Activated T-helper 17 cell treated with anti-CD3 and anti-CD28 coated beads, Interleukin-2, amount 50 U/mL, for 72 hours (primary cell): ENCODE measurements at places on chromosomes 5 and 9.

DNA sequence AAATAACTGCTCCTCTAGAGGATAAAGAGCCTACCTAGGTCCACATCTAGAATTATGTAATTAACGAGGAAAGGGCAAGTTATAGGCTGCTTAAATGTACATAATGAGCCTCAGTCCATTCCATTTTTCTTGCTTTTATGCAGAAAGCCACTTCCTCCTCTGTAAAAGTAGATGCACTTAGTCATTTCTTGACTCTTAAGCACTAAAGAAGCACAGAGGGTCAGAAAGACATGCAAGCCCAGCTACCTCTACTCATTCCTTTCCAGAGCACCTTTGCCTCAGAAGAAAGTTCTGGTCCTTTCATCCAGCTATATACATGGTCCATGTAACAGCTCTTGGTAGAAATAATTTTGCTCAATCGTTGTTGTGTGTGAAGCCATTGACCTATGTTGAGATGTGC, 308.0 kb upstream of the NREP start:
- ATAC-seq, result no peak

GRCh38 chr5:179307931-179308471, 37.3 kb downstream of the ADAMTS2 start:
- no peak for ATAC-seq

DNA sequence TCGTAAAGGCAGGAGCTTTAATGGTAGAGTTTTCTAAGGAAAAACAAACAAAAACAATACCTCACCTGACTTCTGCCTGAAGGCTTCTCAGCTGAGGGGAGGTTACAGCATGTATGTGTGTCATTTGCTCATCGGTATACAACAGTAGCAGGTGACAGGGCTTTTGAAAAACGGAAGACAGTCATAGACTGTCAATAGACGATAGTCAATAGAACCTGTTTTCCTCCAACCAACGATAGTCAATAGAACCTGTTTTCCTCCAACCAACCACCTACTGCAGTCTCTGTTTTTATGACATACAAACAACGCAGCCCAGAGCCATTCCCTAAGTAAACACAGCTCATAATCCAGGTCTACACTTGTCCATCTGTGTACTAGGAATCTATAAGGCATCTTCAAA, 74.6 kb downstream of the RETREG1 start:
- no peak for ATAC-seq

GRCh38 chr9:112050544-112051475, 124.3 kb downstream of the SUSD1 start:
- ATAC-seq, result no peak

DNA sequence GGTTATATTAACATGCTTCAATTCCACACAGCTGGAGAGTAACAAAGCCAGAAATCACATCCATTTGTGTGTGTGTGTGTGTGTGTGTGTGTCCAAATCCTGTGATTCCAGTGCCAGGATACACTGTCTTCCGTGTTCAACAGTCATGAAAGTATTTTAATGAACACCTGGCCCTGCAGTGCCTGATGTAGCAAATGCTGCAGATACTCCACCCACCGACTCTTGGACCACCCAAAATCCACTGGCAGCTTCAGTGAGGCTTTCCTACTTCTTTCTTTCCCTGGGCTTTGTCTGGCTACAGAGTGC, 13.1 kb upstream of the INSYN2B start:
- no peak for ATAC-seq

DNA sequence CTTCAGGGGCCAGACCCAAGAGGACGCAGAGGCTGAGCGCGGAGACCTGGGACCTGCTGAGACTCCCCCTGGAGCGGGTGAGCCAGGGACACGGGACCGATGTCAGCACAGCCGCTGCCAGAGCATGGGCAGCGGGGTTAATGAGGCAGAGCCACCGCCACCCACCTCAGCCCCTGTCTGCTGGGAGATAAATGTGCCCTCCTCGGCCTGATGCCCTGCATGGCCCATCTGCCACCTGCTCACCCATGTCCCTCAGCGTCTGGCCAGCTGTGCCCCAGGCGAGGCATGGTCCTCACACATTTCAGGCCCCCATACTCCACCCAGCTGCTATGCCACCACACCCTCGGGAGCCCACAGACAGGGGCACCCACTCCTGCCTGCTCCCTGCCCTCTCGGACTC, 14.9 kb downstream of the DNLZ start:
- ATAC-seq, result no peak

DNA sequence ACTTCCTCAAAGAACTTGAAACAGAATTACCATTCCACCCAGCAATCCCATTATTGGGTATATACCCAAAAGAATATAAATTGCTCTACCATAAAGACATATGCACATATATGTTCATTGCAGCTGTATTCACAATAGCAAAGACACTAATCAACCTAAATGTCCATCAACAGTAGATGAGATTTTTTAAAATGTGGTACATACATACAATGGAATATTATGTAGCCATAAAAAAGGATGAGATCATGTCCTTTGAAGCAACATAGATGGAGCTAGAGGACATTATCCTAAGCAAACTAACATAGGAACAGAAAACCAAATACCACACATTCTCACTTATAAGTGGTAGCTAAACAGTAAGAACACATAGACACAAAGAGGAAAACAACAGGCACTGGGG, 28.1 kb upstream of the ZNF462 start:
- ATAC-seq, result no peak

GRCh38 chr9:2414465-2414864, 207.1 kb upstream of the VLDLR start:
- ATAC-seq, result no peak

DNA sequence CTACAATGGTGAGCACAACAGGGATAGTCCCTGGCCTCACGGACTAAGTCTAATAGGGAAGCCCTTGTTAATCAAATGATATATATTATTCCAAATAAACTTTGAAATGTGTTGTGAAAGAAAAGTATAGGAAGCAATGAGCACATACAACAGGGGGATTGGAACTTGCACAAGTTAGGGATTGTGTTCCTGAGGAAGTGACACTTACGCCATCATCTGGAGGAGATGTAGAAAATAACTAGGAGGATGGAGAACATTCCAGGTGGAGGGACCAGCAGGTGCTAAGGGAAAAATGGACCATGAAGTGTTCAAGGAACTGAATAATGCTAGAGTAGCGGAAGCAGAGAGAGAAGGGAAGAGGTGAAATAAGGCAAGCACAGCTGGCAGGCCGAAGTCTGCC, 18.8 kb upstream of the RPS23 start:
- no peak for ATAC-seq

DNA sequence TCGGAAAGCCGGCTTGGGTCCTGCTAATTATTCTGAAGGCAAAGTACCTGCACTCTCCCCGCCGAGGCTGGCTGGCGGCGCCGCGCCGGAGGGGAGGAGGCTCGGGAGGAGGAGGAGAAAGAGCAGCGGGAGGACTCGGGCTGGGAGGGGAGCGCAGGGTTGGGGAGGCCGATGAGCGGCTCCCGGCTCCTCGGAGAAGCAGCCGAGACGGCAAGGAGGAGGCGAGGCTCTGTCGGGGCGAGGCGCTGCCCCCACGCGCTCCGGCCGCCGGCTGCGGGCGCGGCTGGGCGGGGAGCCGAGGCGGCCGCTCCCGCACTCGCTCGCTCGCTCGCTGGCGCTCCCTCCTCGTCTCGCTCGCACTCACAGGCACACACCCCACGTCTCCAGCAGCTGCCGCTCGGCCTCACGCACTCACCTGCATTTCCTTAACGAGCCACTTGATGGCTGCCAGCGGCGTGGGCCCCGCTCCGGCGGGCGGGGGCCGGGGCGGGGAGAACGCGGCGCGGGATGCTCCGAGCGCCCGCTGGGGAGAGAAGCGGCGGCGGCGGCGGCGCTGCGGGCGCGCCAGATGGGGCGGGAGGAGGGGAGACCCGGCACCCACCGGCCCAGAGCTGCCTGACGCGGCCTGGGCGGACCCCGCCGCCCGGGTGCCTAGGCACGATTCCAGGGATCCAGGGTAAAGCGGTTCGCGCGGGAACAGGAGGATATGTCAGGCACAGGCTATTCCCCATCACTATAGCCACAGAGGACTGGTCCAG, at the start of gene PTPRD:
Gene PTPRD (minus strand): TSS at position 362 of the 758 bp plus-strand sequence.
- no peak for ATAC-seq

DNA sequence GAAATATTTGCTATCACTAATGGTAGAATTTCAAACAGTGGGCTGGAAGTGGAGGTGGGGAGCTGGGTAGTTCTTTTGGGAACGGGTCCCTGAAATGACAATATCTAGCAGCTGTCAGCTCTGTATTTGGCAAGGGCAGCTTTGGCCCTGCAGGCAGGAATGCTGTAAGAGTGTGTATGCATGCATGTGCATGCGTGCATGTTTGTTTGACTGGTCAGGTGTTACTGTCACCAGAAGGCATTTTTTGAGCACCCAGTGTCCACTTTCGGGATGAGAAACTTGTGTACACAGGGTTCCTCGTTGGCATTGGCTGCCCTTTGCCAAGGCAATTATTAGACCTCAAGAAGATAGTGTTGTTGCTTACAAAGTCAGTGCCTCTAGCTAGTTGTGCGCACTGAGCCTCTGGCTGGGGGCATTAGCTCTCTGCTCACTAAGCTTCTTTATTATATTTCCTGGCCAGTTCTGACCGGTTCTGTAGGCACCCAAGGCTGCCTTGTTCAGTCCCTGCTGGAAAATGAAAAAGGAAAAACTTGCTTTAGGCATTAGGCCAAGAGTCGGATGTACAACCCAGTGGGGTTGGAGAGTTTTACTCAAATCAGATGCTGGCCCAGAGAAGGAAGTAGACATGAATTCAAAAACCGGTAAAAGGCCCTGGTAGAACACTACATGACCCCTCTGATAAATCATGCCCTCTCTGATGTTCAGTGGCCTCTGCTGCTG, 2.0 kb downstream of the CYFIP2 start:
- ATAC-seq, result no peak

DNA sequence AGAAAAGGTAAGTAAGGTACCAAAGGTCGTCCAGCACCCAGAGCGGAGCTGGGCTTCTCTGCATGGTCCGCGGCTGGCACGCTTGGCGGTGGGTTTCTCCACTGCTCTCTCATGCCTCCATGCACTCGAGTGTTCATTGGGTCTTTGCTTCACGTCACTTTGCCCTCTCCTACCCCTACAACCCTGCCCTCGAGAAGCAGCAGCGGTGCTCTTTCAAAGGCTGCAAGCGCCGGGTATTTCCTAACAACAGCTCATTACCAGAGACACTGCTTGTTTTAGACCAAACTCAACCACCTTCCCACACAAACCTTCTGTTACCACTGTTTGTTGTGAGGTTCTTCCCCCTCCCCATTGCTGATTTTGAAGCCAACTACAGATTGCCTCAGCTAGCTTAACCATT, 21.5 kb upstream of the ZBTB34 start:
- peak; percentile 52 for ATAC-seq

DNA sequence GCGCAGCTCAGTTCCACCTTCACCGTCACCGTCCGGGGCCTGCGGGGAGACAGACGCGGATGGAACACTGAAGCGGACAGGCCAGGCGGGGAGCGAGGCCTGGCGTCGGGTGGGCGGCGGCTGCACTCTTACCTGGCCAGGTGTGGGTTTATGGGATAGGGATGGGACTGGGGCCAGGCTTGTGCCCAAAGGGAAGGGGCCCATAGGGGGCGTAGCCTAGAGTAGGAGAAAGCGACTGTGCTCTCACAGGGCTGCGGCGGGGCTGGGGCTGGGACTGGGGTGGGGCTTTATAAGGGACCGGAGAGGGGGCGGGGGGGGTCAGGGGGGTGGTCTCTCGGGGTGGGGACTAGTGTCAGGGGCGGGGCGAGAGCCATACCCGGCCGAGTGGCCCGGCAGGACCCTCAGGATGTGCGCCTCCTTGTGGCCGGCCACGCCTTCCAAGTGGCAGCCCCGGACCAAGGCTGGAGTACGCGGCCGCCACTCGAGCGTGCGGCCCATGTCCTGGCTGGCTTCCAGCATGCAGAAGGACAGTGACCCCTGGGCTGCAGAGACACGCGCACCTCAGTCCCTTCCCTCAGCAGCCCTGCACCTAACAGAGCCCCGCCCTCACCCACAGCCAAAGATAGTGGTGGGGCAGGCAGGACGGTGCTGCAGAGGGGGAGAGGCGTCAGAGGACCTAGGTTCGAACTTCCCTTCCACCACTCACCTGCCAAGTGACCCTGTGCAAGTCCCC, 22.8 kb downstream of the FPGS start:
- no peak for ATAC-seq
